ENCODE measurements at places on chromosomes 5 and 9. TPM values are rescaled to one million over a fixed set of nuclear protein-coding genes. Genes with fewer than 3 reads are reported as not detected.

Gene SLC22A4
- polyA plus RNA-seq = 1.1 TPM

Gene KIF4B
- not detected for polyA plus RNA-seq

Gene AGXT2
- polyA plus RNA-seq = 0.15 TPM

Gene PCDHGA3
- polyA plus RNA-seq = 1.9 TPM

Gene HTR1A
- polyA plus RNA-seq = 1.4 TPM

Gene CCDC192
- 0.91 TPM for polyA plus RNA-seq

Gene TMEM171
- polyA plus RNA-seq = 0.10 TPM

Gene LCP2
- 3.1 TPM for polyA plus RNA-seq

Gene SNCB
- polyA plus RNA-seq = not detected

DNA sequence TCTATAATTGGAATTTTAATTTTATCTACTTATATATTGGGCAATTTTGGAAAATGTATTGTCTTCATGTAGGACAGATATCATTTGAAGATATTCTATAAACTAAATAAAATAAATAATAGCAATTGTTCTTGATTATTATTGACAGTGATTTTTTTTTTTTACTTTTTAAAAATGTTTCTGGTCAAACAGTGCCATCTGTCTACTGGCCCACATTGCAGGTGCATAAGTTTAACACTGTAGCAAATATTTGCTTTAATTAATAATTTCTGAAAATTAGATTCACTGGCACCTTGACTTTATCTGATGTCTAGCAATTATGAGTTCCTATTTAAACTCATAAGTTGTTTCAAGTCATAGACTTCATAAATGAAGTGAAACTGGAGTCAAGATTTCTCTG, 41.1 kb upstream of the ISOC1 start:
- no peaks in the 10 kb centered on the region for H3K4me1 ChIP-seq
- H3K27ac ChIP-seq = no peak overlapping the region
- H3K27me3 ChIP-seq = no peaks in the 10 kb centered on the region
- H3K4me3 ChIP-seq = no peak overlapping the region
- DNase-seq = no peak

- H3K27me3 ChIP-seq = no peaks in the 10 kb centered on the region
- no peaks in the 10 kb centered on the region for H3K36me3 ChIP-seq
- no peaks in the 10 kb centered on the region for H3K4me1 ChIP-seq
These were observed 114.9 kb upstream of the KLF9 start for GRCh38 chr9:70529377-70529776.

DNA sequence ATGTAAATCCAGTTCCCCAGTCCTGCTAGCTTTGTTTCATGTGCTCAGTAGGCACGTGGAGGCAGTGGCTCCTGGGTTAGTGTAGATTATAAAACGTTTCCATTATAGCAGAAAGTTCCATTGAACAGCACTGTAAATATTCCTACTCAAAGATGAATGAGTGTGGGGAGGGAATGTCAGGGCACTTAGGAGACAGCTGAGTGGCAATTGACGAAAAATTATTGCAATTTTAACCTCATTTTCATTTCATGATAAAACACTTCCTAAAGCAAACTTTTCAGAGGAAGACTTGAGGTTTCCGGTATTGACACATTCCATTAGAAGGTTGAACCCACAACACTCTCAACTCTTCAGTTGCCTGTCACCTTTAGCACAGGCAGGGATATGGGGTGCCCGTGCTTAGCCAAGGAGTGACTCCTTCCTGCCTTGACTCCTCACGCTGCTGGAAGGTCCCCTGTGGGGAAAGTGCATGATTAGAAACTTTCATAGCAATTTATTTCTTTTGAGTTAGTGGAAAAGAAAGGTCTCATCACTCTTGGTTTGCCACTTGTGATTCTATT, 41.2 kb downstream of the SLC46A2 start:
- H3K4me3 ChIP-seq = no peak overlapping the region
- H3K27ac ChIP-seq = no peak overlapping the region
- DNase-seq = no peak
- H3K27me3 ChIP-seq = no peaks in the 10 kb centered on the region
- H3K36me3 ChIP-seq = no peaks in the 10 kb centered on the region

GRCh38 chr5:139845846-139846681, 50.5 kb downstream of the PSD2 start:
- DNase-seq = peak; percentile 45
- H3K27ac ChIP-seq = no peak overlapping the region
- H3K4me3 ChIP-seq = no peak overlapping the region

GRCh38 chr9:115194216-115194615, 76.3 kb upstream of the TNC start:
- no peaks in the 10 kb centered on the region for H3K27me3 ChIP-seq
- no peak for DNase-seq
- H3K4me3 ChIP-seq = no peak overlapping the region

DNA sequence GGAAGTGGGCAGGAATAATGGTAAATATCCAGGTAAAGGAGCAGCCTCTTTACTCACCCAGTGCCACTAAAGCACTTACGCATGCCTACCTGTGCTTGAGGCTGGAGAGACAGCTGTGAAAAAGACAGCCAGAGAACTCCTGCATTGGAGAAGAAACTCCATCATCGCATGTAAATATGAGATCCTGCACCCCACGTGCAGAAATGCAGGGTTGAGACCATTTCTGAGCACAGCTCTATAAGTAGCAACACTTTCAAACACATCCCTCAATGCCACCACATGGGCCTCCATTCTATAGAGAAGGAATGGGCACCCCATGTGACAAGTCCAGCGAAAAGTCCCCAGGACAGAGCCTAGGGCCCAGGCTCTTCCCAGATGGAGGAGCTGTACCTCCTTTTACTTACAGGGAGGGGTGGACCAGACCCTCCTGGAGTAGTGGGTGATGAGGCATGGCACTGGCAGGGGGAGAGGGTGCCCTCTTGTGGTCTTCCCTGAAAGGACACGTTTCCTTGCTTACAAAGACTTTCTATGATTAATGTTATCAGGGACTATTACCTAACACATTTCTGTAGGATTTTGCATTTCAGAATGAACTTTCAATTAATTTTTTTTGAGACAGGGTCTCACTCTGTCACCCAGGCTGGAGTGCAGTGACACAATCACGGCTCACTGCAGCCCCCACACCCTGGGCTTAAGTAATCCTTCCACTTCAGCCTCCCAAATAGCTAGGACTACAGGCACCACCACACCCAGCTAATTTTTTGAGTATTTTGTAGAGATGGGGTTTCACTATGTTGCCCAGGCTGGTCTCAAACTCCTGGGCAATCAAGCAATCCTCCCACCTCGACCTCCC, 55.3 kb upstream of the IL17B start:
- peaks cover 7% of the 10 kb centered on the region for H3K4me1 ChIP-seq
- H3K27ac ChIP-seq = no peak overlapping the region
- no peak overlapping the region for H3K4me3 ChIP-seq
- H3K27me3 ChIP-seq = no peaks in the 10 kb centered on the region
- H3K36me3 ChIP-seq = no peaks in the 10 kb centered on the region

- no peaks in the 10 kb centered on the region for H3K27me3 ChIP-seq
- H3K27ac ChIP-seq = no peak overlapping the region
- H3K4me3 ChIP-seq = no peak overlapping the region
- H3K36me3 ChIP-seq = no peaks in the 10 kb centered on the region
- no peak for DNase-seq
- no peaks in the 10 kb centered on the region for H3K4me1 ChIP-seq
These were observed 1181.7 kb downstream of the EFNA5 start for GRCh38 chr5:106489004-106489403.

DNA sequence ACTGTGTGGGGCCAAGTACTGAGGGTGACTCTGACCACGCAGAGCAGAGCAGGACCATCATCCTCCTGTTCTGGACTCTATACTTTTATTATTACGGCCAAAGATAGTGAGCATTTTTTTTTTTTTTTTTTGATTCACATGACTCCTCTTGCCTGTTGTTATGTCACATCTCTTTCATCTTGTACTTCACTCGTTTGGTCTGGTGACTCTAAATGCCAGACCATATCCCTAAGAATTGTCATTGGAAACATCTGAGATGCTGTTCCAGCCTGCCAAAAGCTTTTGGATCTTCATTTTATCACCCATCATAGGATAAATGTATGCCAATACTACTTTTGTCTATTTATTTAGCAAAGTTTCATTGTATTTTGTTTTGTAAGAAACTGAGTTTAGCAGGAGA, 168.2 kb upstream of the RAI14 start:
- H3K4me3 ChIP-seq = no peak overlapping the region
- no peaks in the 10 kb centered on the region for H3K27me3 ChIP-seq
- DNase-seq = no peak
- no peaks in the 10 kb centered on the region for H3K4me1 ChIP-seq

- peaks cover 7% of the 10 kb centered on the region for H3K4me1 ChIP-seq
- no peak overlapping the region for H3K27ac ChIP-seq
- DNase-seq = no peak
- no peak overlapping the region for H3K4me3 ChIP-seq
These were observed 233.0 kb downstream of the CD180 start for GRCh38 chr5:66963559-66963971.

GRCh38 chr5:87560528-87560927, 147.8 kb upstream of the CCNH start:
- H3K4me3 ChIP-seq = no peak overlapping the region
- H3K4me1 ChIP-seq = no peaks in the 10 kb centered on the region
- H3K27me3 ChIP-seq = no peaks in the 10 kb centered on the region
- no peak overlapping the region for H3K27ac ChIP-seq

GRCh38 chr9:131639769-131640437, 94.6 kb downstream of the PRRT1B start:
- H3K4me1 ChIP-seq = peaks cover 5% of the 10 kb centered on the region
- no peak overlapping the region for H3K27ac ChIP-seq
- no peak for DNase-seq
- H3K27me3 ChIP-seq = no peaks in the 10 kb centered on the region
- no peak overlapping the region for H3K4me3 ChIP-seq

- no peaks in the 10 kb centered on the region for H3K27me3 ChIP-seq
- H3K4me3 ChIP-seq = no peak overlapping the region
- no peak overlapping the region for H3K27ac ChIP-seq
- no peaks in the 10 kb centered on the region for H3K36me3 ChIP-seq
These were observed 159.4 kb downstream of the GABRB2 start for GRCh38 chr5:161387121-161387520.

- H3K27ac ChIP-seq = no peak overlapping the region
- H3K27me3 ChIP-seq = no peaks in the 10 kb centered on the region
- H3K36me3 ChIP-seq = no peaks in the 10 kb centered on the region
- no peak for DNase-seq
- H3K4me3 ChIP-seq = no peak overlapping the region
These were observed 605.0 kb downstream of the MTRR start for GRCh38 chr5:8473827-8474568.

DNA sequence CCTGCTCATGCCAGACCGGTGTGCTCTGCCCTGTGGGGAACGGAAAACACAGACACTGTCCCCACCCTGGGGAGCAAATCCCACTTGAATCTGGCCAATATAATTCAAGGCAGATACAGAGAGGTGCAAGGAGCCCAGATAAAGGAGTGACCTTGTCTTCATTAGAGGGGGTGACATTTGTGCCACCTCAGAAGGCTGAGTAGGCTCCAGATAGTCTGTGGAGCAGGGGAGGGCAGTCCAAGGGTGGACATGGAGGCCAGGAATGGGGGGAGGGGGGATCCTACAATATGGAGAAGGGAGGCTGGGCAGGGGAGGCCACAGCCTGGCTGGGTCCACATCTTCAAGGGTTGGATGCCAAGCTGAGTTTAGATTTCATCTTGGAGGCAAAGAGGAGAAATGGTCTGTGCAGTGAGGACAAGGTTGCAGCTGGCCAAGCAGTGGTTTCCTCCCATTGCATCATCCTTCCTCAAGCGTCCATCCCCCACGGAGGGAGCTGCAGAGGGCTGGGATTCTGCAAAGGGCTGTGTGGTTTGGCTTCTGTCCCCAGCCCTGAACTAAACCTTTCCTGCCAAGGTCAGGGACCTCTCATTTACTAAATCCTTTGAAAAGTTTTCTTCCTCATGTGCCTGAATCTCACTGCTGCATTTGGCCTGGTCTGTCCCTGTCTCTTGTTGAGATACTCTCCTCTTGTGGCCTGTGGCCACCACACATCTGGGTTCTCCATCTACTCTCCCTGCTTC, 60.1 kb downstream of the GALNT12 start:
- peak; percentile 76 for DNase-seq
- H3K27me3 ChIP-seq = no peaks in the 10 kb centered on the region
- peak overlapping the region; percentile 46 for H3K27ac ChIP-seq
- no peak overlapping the region for H3K4me3 ChIP-seq

DNA sequence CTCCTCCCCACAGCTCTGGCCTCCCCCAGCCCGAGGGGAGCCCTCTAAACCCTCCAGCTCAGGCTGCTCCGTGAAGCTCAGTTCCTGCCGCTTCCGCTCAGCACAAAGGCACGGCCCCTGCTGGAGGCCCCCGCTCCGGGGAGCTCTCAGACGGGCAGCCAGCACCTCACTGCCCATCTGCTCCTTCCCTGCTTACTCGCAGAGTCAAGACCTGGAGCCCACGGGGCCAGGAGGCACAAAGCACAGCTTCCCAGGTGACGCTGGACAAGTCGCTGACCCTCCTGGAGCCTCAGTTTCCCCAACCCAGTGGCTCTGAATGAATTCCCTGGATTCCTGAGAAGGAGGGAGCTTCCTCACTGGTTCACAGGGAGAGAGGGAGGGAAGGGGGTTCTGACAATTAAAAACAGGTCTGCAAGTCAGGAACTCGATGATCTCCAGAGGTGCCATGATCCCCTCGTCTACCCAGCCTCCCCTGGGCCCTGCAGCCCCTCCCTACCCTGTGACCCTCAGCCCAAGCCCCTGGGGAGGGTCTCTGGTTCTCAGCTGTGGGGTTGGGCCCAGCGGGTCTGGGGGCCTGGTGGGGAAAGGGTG, 36.2 kb downstream of the VAV2 start:
- H3K4me1 ChIP-seq = peaks cover 26% of the 10 kb centered on the region
- H3K4me3 ChIP-seq = peak overlapping the region; percentile 27
- no peaks in the 10 kb centered on the region for H3K27me3 ChIP-seq
- DNase-seq = peak; percentile 45
- no peaks in the 10 kb centered on the region for H3K36me3 ChIP-seq

GRCh38 chr9:137278061-137278701, 655 bp downstream of the TOR4A start:
- H3K36me3 ChIP-seq = no peaks in the 10 kb centered on the region
- H3K4me3 ChIP-seq = peak overlapping the region; percentile 47
- DNase-seq = peak; percentile 30
- H3K27me3 ChIP-seq = no peaks in the 10 kb centered on the region

GRCh38 chr5:72518001-72518683, 10.9 kb upstream of the ZNF366 start:
- H3K4me1 ChIP-seq = no peaks in the 10 kb centered on the region
- no peaks in the 10 kb centered on the region for H3K27me3 ChIP-seq
- H3K36me3 ChIP-seq = no peaks in the 10 kb centered on the region

GRCh38 chr9:86282979-86283535, 719 bp upstream of the ISCA1 start:
- H3K27me3 ChIP-seq = no peaks in the 10 kb centered on the region
- no peaks in the 10 kb centered on the region for H3K36me3 ChIP-seq
- peak overlapping the region; percentile 50 for H3K27ac ChIP-seq
- H3K4me1 ChIP-seq = peaks cover 3% of the 10 kb centered on the region
- H3K4me3 ChIP-seq = peak overlapping the region; percentile 74
